ENCODE measurements at places on chromosomes 2 and 18.
A peak's percentile ranks its signal among the peaks of the same experiment; 100 is the strongest.

DNA sequence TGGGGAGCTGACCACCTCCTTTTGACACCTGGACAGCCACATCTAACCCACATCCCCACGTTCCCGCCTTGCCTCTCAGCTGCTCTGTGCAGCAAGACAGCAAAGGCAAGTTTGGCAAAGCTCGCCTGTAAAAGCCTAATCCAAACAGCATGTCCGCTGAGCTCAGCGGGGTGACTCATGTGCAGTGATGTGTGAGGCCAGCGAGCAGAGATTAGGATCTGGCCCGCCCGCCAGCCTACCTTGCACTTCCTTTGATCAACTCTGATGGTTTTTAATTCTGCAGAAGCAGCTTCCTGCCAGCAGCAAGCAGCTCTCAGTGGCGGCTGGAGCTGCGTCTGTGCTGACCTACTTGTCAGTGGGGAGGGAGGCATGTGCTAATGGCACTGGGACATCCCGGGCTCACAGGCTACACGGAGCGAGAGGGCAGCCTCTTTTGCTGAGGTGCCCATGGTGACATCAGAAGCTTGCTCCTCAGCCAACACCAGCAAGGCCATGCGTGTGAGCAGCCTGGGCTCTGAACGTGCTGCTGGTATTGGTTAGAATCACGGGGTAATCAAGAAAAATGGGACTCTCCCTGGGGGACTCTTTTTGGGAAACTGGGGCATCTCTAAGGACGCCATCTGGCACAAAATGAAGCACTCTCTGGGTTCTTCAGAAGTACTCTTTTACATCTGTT is 36.0 kb upstream of the EML4 start:
- peak; percentile 97 for DNase-seq

GRCh38 chr2:127810156-127810618 is 784 bp downstream of the WDR33 start:
- peak; percentile 40 for DNase-seq

- DNase-seq, result no peak
Observed at GRCh38 chr2:168345601-168346000, 98.2 kb upstream of the STK39 start.

DNA sequence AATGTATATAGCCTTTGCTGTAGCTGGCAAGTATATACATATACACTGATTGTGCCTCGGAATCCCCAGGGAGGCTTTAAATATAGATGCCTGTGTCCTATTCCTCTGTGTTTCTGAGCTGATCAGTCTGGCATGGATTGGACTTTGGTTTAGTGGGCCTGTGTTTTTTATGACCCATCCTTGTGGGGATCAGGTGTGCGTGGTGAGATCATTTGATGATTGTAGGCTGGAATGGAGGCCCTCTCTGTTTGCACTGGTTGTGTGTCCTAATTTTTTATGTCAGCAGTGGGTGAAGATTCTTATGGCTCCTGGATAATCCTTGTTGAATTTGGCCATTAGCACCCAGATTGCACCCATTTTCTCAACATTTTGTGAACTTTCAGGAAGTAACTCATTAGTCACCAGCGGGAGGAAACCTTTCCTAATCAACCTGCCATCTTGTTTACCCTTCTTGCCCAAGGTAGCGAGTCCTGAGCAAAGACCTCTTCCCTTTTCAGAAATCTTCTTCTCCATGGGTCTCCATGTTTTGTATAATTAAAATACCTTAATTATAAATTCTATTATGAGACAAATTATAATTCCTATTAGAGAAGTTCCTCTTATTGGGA is 75.8 kb downstream of the UGGT1 start:
- DNase-seq, result no peak

DNA sequence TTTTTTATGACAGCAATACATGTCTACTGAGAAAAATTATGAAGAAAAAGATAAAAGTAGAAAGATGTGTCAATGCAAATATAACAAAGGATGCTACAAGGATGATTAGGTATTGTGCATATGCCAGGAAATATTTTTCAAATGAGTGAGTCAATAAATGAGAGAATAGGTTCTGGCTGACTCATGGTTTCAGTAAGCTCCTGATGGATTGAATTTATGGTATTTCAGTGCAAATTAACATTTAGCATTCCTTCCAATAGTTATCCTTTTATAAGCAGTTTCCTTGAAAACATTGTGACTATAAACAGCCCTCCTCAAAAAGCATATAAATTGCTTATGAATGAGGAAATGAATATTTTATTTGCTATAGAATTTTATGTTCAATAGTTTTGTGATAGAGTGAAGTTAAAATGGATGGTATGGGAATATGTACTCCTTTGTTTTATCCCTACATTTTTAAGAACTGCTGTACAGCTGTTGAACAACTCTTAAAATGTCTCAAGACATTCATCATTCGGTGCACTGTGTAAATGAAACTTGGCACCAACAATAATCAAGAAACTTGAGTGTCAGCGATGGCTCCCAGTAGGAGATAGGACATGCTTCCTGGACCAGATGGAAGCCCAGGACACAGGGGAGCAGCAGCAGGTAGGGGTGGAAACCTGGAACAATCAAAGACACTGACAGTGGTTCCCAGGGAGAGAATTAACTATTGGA is 144.7 kb downstream of the PMAIP1 start:
- DNase-seq, result no peak

DNA sequence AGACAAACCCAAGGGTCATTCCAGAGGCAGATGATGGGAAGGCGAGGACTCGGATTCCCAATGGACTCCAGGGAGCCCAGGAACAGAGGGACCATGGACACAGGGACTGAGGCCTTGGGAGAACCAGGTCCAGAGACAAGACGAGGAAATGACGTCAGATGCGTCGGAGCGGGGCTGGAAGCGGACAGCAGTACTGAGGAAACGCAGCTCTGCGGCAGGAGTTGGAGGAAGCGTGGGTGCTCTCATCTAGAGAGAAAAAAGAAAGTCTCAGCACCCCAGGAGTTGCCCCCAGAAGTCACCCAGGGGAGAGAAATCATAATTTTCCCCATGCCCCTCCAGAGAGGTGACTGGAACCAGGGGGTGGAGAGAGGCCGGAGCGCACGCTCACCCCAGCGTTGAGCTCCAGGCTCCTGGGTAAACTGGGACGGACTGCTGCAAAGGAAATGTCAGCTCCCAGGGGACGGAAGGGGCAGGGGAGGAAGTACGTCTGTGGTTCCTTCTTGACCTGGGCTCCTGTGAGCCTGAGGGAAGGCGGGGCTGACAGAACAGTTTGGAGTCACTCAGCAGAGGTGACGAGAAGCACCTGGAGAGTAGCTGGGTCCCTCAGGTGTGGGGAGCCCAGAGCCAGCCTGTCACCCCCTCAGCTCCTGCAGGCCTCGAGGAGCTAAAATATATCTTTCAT is 44.7 kb downstream of the CMPK2 start:
- no peak for DNase-seq

GRCh38 chr2:183037553-183038340 is 510 bp downstream of the NCKAP1 start:
- DNase-seq, result peak; percentile 44

DNA sequence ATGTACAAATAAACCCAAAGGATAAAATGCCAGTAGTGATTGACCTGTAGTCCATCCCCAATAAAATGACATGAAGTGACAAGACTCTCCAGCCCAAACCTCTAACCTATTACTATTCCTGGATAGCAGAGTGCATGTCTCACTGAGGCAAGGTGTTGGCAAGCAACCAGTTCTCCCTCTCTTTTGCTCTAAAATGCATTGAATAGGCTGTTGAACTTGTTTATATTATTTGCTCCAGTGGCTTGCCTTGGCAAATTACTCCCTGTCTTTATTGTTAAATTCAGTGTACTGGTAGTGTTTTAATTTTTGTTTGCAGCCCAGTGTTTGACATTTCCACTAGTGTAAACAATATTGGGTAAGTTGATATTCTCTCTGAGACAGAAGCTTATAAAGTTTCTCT is 70.5 kb downstream of the CSRNP3 start:
- no peak for DNase-seq

DNA sequence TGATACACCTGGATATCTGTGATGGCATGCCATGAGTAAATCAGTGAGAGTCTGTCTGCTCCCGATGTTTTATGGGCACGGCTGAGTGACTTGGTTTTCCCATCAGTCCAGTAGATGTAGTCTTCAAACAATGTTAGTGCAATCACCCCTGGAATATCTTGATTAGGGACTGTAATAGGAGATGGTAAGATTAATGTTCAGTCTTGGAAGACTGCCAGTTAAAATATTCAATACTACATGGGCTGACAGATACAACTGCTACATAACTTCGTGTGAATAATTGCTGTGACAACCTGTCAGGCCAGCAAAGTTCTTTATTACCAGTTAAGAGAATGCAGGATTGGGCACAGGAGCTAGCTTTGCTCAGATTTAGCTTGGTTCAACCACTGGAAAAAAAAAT is 1673.3 kb downstream of the LRP1B start:
- DNase-seq, result no peak

- DNase-seq, result no peak
Observed at GRCh38 chr2:121387591-121388325, 102.8 kb upstream of the TFCP2L1 start.

DNA sequence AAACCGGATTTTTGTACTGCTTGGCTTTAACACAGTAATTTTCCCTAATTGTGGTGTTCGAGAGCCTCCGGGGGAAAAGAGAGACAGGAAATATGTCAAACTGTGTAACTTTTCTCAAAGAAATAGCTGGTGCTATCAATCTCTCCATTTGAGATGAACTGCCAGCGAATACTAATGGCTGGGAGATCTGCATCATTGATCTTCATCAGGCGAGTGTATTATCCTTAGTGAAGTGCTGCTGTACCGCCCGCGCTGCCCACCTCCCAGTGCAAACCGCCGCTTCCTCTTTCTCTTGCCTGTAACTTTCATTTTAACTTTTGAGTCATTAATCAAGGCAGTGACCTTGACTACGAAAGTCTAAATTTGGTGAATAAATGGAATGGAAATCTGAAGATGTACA is 246.1 kb upstream of the ST6GAL2 start:
- DNase-seq, result no peak

GRCh38 chr2:196239622-196240587 is 68.5 kb upstream of the STK17B start:
- no peak for DNase-seq

- no peak for DNase-seq
Observed at GRCh38 chr2:26635401-26635800, 5.8 kb downstream of the CIB4 start.

- no peak for DNase-seq
Observed at GRCh38 chr2:143436951-143437350, 307.7 kb downstream of the ARHGAP15 start.

- no peak for DNase-seq
Observed at GRCh38 chr2:19262150-19262549, 96.3 kb downstream of the OSR1 start.

DNA sequence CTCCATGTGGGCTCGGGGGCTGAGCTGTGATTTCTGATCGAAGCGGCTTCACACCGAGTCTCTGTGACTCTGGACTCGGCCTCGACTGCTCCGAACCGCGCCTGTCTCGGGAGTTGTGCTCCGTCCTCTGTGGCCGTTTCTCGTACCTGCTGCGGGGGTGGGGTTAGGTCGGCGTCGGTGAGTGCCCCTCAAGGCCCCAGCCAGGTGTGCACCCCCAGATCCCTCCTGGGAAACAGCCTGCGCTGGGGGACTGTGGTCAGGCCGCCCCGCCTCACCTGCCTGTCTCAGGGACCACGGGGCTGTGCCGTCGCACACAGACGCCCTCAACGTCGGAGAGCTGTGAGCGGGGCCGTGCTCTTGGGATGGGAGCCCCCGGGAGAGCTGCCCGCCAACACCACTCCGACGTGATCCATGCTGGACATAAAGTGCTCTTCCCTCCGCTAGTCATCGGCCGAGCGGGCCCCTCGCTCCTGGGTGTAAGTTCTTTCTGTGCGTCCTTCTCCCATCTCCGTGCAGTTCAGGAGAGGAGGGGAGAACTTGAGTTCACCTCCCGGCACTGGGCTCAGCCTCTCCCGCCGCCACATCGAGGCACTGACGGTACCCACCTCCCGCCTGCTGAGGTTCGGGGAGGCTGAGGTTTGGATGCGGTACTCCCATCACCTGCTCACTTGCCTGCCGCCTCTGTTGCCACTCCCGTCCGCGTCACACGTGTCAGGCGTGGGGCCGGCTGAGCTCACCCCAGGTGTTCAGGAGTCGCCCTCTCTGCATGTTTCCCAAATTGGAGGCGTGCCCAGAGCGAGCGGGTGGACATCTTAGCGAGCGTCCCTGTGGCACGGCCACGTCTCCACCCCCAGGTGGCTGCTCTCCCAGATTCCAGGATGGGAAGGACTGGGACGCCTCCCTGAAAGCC is 55.7 kb downstream of the CTDP1 start:
- no peak for DNase-seq

GRCh38 chr2:184596819-184597411 is 1.4 kb upstream of the ZNF804A start:
- DNase-seq, result no peak

All from WERI-Rb-1 (cell line).